Sigmoid colon (tissue), 7 donors: ENCODE measurements at places on chromosomes 1 and 21. TPM values are rescaled to one million over a fixed set of nuclear protein-coding genes. Genes with fewer than 3 reads are reported as not detected.

GRCh38 chr21:45822429-45823099, 159.0 kb upstream of the COL6A1 start:
- no peaks in the 10 kb centered on the region for H3K4me1 ChIP-seq
- DNase-seq, result peak; percentile 59
- H3K4me3 ChIP-seq, result no peak overlapping the region
- H3K27ac ChIP-seq, result no peak overlapping the region
- no peaks in the 10 kb centered on the region for H3K36me3 ChIP-seq
- no peaks in the 10 kb centered on the region for H3K27me3 ChIP-seq

DNA sequence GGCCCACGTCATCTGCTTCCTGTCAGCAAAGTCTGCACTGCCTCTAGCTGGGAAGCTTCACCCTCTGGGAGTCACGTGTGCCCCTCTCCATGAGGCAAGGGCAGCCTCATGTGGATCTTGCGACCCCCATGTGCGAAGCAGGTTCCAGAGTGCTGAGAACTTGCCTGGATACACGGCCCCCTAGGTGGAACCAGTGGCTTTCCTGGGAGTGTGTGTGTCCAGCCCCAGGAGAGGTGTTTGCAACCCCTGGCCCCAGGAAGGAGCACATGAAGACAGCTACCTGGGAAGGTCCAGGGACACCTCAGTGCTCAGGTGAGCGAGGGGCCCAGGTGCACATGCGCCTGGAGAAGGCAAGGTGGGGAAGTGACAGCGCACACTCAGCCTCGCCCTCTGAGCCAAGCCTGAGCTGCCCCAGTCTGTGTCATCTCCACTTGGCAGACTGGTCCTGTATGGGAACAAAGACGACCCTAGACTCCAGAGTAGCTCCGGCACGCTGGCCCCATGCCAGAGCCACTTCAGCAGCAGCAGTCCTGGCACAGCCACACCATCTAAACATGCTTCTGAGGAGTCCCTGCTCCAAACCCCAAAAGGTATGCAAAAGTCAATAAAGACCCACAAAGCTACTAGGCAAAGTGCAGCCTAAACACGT, 8.9 kb downstream of the LSS start:
- H3K4me3 ChIP-seq, result no peak overlapping the region
- H3K27ac ChIP-seq, result no peak overlapping the region
- DNase-seq, result peak; percentile 49
- no peaks in the 10 kb centered on the region for H3K4me1 ChIP-seq

- H3K4me1 ChIP-seq, result no peaks in the 10 kb centered on the region
- H3K36me3 ChIP-seq, result peaks cover 10% of the 10 kb centered on the region
- H3K4me3 ChIP-seq, result no peak overlapping the region
- no peaks in the 10 kb centered on the region for H3K27me3 ChIP-seq
- DNase-seq, result no peak
Observed at GRCh38 chr1:179857009-179857408, 20.6 kb downstream of the TOR1AIP2 start.

- DNase-seq, result no peak
- H3K4me3 ChIP-seq, result no peak overlapping the region
- peaks cover 10% of the 10 kb centered on the region for H3K27me3 ChIP-seq
- no peaks in the 10 kb centered on the region for H3K36me3 ChIP-seq
- H3K4me1 ChIP-seq, result no peaks in the 10 kb centered on the region
- H3K27ac ChIP-seq, result no peak overlapping the region
Observed at GRCh38 chr1:30322859-30323257, 400.5 kb downstream of the MATN1 start.

Gene RNU1-2
- total RNA-seq, result under 0.01 TPM
